Thyroid gland (tissue), 4 donors: ENCODE measurements at places on chromosomes 7 and 10.

DNA sequence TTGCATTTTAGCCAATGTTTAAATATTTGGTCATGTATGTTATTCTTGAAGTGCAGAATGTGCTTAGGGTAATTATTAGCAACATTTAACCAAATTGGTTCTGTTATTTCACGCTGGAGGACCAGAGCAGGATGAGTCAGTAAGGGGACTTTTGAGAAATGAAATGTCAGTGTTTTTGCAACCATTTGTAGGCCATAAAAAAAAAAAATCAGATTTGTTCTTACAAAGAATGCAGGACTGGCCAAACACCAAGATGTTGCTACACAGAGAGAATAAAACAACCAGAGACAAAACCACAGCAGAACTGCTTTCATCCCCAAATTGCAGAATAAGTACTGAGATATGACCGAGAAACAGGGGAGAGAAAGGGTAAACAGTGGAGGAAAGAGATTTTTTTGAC, 62.1 kb downstream of the TPST1 start:
- H3K4me1 ChIP-seq = peaks cover under 1% of the 10 kb centered on the region
- no peak overlapping the region for H3K4me3 ChIP-seq
- DNase-seq = no peak
- no peak overlapping the region for H3K27ac ChIP-seq

GRCh38 chr7:97873606-97874005, 1.4 kb upstream of the ASNS start:
- H3K27me3 ChIP-seq = no peaks in the 10 kb centered on the region
- H3K4me3 ChIP-seq = no peak overlapping the region
- no peak for DNase-seq
- H3K27ac ChIP-seq = no peak overlapping the region
- H3K4me1 ChIP-seq = peaks cover 4% of the 10 kb centered on the region

- no peak overlapping the region for H3K4me3 ChIP-seq
- no peaks in the 10 kb centered on the region for H3K4me1 ChIP-seq
- DNase-seq = no peak
- H3K27ac ChIP-seq = no peak overlapping the region
These were observed 33.3 kb downstream of the MYO1G start for GRCh38 chr7:44945479-44945878.

GRCh38 chr7:110804501-110804900, 286.4 kb upstream of the LRRN3 start:
- no peak overlapping the region for H3K27ac ChIP-seq
- H3K4me3 ChIP-seq = no peak overlapping the region
- no peaks in the 10 kb centered on the region for H3K27me3 ChIP-seq
- DNase-seq = no peak
- H3K4me1 ChIP-seq = no peaks in the 10 kb centered on the region

DNA sequence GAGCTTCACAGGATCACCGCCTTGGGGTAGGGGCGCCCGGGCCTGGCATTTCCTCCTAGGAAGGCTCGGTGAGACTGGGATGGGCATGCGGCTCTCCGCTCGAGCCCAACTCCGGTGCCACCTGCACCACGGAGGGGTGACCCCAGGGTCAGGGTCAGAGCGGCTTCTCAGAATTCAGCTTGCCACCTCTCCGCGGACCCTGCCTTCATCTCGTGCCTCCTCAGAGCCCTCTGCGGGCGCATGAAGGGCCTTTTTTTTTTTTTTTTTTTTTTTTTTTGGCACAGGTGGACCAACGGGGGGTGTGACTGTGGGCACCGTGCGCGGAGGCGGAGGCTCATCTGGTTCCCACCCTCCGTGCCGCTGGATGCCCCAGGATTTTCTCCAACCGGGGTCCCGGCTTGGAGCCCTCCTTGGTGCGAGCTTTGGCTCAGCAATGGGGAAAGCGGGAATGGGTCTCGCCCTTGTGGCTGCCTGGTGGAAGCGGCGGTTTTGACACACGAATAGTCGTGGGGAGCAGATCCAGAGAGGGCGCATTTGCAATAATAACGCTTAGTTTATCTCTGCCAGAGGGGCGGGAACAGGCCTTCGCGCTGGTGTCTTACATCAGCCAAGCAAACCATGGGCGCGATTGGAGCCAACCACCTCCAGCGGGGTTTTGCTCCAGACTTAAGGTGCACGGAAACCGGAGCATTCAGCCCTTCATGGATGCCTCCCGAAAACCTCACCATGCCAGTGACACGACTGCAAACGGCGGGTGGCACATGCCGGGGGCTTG, 5.0 kb upstream of the TNRC18 start:
- DNase-seq = peak; percentile 70
- no peaks in the 10 kb centered on the region for H3K36me3 ChIP-seq
- peak overlapping the region; percentile 92 for H3K4me3 ChIP-seq
- peaks cover 17% of the 10 kb centered on the region for H3K4me1 ChIP-seq
- no peaks in the 10 kb centered on the region for H3K27me3 ChIP-seq

- H3K4me3 ChIP-seq = no peak overlapping the region
- H3K4me1 ChIP-seq = no peaks in the 10 kb centered on the region
- H3K27me3 ChIP-seq = no peaks in the 10 kb centered on the region
- H3K36me3 ChIP-seq = no peaks in the 10 kb centered on the region
- no peak overlapping the region for H3K27ac ChIP-seq
- no peak for DNase-seq
These were observed 55.9 kb upstream of the NFE2L3 start for GRCh38 chr7:26096136-26096535.

DNA sequence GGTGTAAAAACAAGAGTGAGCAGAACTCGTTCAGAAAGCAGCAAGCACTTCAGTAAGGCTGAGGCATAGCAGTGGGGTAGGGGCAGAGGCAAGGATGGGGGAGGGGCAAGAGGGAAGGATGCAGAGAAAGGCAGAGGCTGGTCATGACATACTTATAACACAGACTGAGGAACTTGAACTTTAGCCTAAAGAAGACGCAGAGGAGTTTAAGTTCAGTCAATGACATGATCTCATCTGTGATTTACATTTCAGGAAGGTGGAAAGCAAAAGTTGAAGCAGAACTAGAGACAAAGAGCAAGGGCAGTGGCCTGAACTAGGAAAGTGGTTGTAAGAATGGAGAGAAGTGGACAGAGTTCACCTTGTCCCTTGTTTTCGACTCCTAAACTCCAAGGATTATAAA, 15.8 kb downstream of the MACC1 start:
- no peaks in the 10 kb centered on the region for H3K36me3 ChIP-seq
- DNase-seq = no peak
- H3K4me3 ChIP-seq = no peak overlapping the region

- H3K4me3 ChIP-seq = no peak overlapping the region
- no peaks in the 10 kb centered on the region for H3K4me1 ChIP-seq
- H3K27me3 ChIP-seq = no peaks in the 10 kb centered on the region
- H3K36me3 ChIP-seq = no peaks in the 10 kb centered on the region
These were observed 36.8 kb upstream of the INPP5F start for GRCh38 chr10:119689016-119689580.

DNA sequence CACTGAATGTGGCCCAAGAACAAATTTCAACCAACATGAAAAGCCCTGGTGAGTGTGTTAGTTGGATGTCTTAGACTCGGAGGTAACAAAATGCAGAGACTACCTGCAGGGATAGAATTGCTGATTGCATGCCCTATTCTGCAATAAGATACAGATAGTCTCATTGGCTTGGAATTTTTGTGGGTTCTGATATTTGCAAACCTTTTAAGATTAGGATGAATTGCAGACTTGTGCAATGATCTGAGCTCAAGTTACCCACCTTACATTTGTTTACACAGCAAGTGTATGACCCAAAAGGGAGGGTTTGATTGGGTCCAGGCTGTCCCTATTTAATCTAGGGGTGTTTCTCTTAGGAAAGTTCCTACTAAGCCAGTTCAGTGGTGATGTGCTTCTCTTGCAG, 45.4 kb downstream of the GPR37 start:
- H3K4me1 ChIP-seq = no peaks in the 10 kb centered on the region
- no peaks in the 10 kb centered on the region for H3K36me3 ChIP-seq
- no peak overlapping the region for H3K4me3 ChIP-seq
- no peak for DNase-seq
- no peaks in the 10 kb centered on the region for H3K27me3 ChIP-seq

- H3K27ac ChIP-seq = no peak overlapping the region
- no peak for DNase-seq
- no peaks in the 10 kb centered on the region for H3K4me1 ChIP-seq
- H3K27me3 ChIP-seq = no peaks in the 10 kb centered on the region
These were observed 126.6 kb downstream of the PTPN20 start for GRCh38 chr10:47037654-47038425.

DNA sequence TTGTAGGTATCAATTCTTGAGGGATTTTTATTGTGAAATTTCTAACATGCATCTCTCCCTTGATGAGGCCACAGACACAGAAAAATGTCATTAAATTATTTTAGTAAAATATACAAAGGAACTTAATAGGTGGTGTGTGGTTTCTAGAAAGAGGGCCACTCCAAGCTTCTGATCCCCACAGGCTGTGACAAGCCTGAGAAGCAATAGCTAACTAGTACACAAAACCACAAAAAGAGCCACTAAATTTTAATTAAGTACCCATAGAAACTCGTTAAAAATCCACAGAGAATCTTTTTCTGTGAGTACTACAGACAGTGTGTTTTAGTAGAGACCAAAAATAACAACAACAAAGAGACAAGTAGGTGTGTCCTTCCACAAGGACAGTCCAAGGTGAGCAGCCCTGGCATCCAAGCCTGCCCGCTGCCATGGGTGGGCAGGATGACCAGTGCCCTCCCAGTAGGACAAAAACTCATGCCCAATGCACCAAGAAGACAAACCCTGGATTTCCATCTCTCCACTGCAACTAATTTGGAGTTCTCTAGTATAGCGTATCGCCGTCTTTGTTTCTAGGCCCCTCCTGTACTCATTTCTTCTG, 81.0 kb downstream of the RNF216 start:
- H3K4me1 ChIP-seq = peaks cover 40% of the 10 kb centered on the region
- DNase-seq = peak; percentile 45

DNA sequence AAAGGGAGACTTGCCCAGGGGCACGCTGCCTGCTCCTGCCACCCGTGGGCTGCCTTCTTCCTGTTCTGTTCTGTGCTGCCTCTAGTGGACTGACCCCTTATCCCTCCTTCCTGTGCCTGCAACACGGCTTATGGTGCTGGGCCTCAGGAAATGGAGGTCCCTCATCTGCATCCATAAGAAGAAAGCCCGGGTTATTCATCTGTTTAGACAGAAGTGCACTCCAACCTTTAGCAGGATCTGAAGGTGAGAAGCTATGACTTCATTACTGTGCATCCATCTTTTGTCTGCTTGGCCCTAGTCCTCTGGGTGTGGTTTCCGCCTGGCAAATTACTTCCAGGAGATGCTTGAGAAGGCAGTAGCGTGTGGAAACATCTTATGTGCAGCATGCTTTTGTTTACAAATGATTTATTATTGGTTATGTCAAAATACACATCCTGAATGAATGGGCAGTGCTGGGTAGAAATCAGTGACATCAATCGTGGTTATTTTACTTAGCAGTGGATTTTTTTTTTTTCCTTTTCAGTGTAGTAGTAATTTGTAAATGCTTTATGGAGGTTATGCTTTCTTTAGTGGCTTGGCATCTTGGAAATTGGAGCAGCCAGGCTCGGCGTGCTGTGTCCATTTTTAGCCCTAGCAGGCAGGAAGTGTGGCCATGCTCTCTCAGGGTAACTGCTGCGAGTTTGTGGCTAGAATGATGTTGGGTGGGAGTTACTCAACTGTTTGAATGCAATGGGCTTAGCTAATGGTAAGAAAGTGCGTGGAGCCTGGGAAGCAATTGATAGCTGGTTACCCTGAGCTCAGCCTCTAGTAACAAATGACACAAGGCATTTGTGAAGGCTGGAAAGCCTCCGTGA, 12.7 kb downstream of the PTPRE start:
- DNase-seq = no peak
- no peaks in the 10 kb centered on the region for H3K4me1 ChIP-seq
- H3K4me3 ChIP-seq = no peak overlapping the region
- no peaks in the 10 kb centered on the region for H3K27me3 ChIP-seq
- peak overlapping the region; percentile 49 for H3K27ac ChIP-seq

GRCh38 chr10:95414016-95414830, 123.4 kb upstream of the PDLIM1 start:
- H3K4me3 ChIP-seq = no peak overlapping the region
- no peak for DNase-seq
- no peaks in the 10 kb centered on the region for H3K36me3 ChIP-seq
- H3K4me1 ChIP-seq = peaks cover 4% of the 10 kb centered on the region
- H3K27me3 ChIP-seq = no peaks in the 10 kb centered on the region

- no peak overlapping the region for H3K4me3 ChIP-seq
- no peak overlapping the region for H3K27ac ChIP-seq
- H3K27me3 ChIP-seq = no peaks in the 10 kb centered on the region
- no peak for DNase-seq
- no peaks in the 10 kb centered on the region for H3K36me3 ChIP-seq
- H3K4me1 ChIP-seq = no peaks in the 10 kb centered on the region
These were observed 27.3 kb downstream of the BAMBI start for GRCh38 chr10:28704464-28705161.

DNA sequence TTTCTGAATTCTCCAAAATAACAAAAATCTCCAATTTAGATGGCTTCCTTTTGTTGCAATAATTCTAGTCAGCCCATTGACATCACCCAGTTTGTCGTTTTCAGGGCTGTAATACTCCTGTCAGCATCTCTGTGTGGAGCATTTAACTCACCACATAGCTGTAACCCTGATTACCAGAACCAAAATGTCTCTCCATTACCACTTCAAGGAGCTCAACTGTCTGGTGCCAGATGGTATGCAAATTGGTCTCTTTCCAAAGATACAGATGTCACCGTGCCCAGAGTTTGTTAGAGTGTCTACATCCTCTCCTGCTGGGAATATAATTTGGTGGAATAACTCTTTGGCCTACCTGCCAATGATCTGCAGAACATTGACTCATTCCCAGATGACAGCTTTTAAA, 350.3 kb upstream of the POT1 start:
- H3K4me1 ChIP-seq = no peaks in the 10 kb centered on the region
- H3K27ac ChIP-seq = no peak overlapping the region
- no peak overlapping the region for H3K4me3 ChIP-seq
- no peak for DNase-seq
- H3K36me3 ChIP-seq = no peaks in the 10 kb centered on the region

DNA sequence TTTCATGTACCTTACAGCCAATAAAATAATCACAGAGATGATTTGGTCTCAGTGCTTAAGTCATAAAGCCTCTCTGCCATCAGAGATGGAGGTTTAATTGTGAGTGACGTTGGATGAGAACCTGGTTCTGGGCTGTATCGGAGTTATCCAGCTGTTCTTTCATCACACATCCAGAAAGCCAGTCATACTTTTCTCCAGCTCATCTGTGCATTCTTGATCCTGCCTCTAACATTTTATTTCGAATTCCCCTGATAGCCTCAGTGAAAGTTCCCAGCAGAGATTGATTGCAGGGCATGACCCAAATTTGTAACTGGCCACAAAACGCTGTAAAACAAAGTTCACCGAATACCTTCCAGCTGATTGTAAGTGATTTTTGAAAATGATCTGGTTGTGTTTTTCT, 212.6 kb upstream of the HABP2 start:
- H3K27me3 ChIP-seq = no peaks in the 10 kb centered on the region
- DNase-seq = no peak
- H3K4me3 ChIP-seq = no peak overlapping the region
- H3K36me3 ChIP-seq = no peaks in the 10 kb centered on the region
- no peaks in the 10 kb centered on the region for H3K4me1 ChIP-seq

DNA sequence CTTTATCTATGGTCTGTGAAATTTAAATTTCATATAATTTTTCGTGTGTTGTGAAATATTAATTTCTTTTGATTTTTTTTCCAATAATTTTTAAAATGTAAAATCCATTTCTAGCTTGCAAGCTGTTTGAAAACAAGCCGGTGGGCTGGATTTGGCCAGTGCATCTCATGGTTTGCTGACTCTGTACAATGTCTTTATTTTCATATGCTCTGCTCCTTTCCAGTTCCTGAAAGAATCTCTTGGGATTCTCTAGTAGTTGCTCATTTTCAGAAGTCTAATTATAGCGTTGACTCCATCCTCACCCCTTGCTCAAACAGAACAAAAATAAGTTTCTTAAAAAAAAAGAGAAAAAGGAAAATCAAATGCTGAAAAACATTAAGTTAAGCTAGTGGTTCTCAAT, 21.4 kb downstream of the UBN2 start:
- no peak overlapping the region for H3K4me3 ChIP-seq
- H3K36me3 ChIP-seq = peaks cover 3% of the 10 kb centered on the region
- no peaks in the 10 kb centered on the region for H3K27me3 ChIP-seq
- peak; percentile 45 for DNase-seq
